ENCODE measurements at places on chromosomes 16 and 17.
A peak's percentile ranks its signal among the peaks of the same experiment; 100 is the strongest.

GRCh38 chr17:80719449-80719848 lies 174.8 kb downstream of the RPTOR start:
- no peak for DNase-seq

DNA sequence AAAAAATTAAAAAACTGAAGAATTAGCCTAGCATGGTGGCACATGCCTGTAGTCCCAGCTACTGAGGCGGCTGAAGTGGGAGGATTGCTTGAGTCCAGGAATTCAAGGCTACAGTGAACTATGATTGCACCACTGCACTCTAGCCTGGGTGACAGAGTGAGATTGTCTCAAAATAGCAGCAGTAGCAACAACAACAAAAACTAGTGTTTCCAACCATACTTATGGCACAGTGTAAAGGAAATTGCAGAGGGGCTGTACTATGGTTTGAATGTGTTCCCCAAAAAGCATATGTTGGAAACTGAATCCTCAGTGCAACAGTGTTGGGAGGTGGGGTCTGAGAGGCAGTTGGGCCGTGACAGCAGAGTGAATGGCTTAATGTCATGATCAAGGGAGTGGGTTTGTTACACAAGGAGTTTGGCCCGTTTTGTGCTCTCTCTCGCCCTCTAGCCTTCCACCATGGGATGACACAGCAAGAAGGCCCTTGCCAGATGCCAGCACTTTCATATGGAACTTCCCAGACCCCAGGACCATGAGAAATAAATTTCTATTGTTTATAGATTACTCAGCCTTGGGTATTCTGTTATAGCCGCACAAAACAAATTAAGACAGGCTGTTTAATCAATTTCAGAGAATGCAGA lies 70.0 kb downstream of the PGS1 start:
- DNase-seq, result no peak

GRCh38 chr17:68777243-68777855 lies 176.2 kb upstream of the FAM20A start:
- DNase-seq, result peak; percentile 0

DNA sequence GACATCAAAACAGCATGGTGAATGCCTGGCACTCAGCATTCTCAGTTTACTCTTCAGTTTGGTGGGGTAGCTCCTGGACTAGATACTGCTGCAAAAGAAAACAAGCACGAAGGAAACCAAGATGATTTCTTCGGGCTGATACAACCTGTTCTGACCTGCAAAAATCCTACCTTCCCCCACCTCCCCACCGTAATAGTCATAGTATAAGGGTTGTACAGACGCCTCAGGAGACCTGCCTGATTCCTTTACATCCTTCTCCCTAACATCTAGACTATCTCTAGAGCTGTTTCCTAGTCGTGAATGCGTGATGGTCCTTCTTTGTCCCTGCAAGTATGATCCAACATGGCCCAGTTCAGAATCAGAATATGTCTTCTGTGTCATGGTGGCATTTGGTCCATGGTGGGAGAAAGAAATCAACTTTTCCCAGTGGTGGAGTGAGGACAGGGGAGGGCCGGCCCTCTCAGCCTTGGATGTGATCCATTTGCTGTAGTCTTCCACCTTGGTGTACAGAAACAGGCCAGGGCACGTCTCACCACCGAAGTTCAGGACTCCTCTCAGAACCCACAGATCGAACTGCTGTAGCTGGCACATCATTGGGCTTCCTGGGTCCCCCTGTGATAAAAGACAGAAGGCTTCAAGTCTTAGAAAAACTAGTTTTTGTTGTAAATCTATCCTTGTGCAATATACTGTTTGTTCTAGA lies 14.5 kb downstream of the PRSS54 start:
- no peak for DNase-seq

- DNase-seq, result no peak
Observed at GRCh38 chr17:17345686-17346427, 42.7 kb downstream of the NT5M start.

DNA sequence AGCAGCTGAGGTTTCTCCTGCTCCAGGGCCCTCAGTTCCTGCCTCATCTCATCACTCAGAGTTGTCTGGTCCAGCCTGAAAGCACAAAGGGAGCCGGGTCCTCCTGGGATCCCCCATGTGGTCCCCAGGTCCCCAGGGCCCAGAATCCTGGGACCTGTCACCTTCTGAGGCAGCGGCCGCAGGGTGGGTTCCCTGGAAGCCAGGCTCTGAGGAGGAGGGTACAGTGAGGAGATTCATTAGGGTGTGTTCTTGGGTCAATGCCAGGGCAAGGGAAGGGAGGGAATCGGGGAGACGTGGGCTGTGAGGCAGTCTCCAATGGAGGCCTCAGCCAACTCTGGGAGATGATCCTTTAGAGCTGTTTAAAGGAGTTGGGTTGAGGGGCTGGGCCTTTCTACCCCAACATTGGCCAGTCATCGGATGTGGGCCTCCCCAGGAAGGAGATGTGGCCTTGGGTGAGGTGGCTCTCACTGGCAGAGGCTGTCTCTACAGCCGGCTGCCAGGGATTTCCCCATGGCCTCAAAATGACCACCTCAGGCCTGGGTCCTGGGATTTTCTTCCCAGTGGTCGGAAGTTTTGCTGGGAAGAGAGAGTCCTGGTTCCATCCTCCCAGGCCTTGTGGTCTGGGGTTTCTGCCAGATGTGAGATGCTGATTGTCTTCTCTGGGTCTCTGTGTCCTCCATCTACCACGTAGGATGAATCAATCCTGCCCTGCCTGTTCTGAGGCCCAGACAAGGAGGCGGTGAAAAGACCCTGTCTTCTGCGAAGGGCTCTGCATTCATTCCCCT lies 47.3 kb downstream of the NLRP1 start:
- DNase-seq, result no peak

DNA sequence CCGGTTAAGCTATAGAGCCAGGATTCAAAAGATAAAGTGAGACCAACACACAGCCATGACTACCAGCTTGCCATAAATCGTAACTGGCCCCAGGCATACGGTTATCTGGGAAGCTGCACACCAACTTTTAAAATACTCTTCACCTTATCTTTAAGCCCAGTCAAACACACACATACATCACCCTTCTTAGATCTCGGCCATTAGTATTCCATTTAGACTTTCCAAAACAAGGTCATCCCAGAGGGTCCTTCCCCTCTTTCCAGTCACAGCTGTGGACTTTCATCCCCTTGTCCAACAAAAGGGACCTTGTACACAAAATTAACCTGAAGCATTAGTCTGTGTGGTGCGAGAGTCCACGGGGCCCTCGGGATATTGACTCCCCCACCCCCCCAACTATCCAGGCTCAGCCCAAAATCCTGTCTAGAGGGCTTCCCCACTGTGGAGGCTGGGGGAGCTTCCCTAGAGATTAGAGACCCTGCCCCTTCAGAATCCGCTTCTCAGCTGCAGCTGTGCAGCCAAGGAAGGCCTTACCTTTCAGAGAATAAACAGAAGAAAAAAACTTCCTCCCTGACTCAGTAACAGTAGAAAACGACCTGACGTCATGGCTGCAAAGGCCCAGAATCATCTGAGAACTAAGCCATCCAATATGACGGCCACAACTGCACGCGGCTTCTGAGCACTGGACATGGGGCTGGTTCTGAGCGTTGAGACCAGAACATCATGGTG lies 9.9 kb downstream of the ZFHX3 start:
- DNase-seq, result no peak

DNA sequence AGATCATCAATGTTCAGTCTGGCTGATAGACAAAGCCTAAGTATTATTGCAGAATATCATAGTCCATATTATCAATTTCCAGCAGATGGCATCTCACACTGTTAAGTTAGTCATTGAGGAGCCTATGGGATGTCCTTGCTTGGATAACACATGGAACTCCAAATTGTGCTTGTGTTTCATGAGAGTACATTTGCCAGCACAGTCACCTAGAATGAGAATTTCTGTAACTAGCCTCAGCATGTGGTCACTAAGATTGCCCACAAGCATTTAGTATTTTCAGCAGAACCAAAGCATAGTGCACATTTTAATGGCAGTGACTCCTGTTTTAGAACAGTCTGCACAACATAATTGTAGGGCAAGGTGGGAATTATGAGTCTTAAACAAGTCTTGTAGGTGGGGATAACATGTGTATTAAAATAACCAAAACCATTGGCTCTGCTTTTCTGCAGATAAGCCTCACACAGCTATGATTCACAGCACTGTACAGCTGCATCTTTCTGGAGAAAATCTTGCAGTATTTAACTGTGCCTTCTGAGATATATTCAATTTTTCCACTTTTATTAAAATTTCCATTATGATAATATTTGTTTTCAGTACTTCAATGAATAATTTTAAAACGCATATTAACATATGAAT lies 882.8 kb upstream of the SOX9 start:
- no peak for DNase-seq

- DNase-seq, result no peak
Observed at GRCh38 chr16:57531635-57532265, 4.6 kb downstream of the CCDC102A start.

DNA sequence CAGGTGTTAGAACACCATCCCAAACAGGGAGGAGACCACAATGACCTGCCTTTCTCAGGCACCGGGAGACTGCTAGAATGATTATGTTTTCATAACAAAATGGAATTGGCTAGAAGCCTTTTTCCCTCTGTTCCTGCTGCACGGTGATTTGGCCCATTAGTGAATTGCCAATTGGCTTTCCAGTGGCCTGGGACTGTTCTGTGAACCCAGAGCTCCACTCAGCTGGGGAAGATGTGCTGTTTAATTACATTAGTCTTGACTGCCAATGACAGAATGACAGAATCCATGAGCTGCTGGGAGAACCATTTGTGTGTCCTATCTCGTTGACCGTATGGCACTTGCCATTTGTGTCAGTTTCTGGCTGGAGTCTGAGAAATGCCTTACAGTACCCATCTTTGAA lies 242.9 kb downstream of the CDH11 start:
- no peak for DNase-seq

GRCh38 chr17:32546031-32546444 lies 59.2 kb downstream of the CDK5R1 start:
- DNase-seq, result no peak

DNA sequence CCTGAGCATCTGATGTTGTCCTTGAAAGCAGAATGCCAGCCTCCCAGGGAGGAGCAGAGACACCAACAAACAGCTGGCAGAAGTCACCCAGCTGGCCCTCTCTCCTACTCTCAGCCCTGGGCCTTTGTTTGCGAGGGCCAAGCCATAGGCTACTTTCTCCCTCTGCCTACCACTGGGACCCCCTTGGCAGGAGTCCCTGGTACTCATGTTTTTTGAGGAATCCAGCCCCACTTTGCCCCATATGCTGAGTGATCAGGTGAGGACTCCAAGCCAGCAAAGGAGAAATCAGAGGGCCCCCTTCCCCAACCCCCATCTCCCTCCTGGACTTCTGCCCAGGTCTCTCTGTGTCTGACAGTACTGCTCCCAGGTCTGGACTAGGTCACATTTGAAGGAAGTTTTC lies 121.9 kb downstream of the USP31 start:
- DNase-seq, result no peak

- no peak for DNase-seq
Observed at GRCh38 chr17:44190481-44190880, 3.7 kb downstream of the TMUB2 start.

DNA sequence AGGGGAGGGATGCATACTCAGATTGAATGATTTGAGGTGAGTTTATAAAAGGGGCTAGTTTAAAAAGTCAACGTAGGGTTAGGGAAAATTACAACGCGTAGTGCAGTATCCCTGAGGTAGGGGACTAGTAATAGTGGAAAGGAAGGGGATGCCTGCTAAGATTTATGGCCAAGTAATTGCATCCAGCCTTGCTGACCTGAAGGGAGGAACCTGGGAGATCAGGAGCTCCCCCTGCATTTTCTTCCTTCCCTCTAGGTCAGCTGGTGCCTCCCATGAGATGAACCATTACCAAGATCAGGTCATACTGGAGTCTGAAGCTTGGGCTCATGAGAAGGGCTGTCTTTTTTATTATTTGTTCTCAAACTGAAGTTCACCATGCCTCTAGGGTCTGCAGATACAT lies 606.6 kb downstream of the TMEM114 start:
- no peak for DNase-seq

GRCh38 chr16:17532338-17532995 lies 61.7 kb upstream of the XYLT1 start:
- no peak for DNase-seq

GRCh38 chr17:66570447-66571195 lies 264.3 kb upstream of the CACNG5 start:
- DNase-seq, result no peak

DNA sequence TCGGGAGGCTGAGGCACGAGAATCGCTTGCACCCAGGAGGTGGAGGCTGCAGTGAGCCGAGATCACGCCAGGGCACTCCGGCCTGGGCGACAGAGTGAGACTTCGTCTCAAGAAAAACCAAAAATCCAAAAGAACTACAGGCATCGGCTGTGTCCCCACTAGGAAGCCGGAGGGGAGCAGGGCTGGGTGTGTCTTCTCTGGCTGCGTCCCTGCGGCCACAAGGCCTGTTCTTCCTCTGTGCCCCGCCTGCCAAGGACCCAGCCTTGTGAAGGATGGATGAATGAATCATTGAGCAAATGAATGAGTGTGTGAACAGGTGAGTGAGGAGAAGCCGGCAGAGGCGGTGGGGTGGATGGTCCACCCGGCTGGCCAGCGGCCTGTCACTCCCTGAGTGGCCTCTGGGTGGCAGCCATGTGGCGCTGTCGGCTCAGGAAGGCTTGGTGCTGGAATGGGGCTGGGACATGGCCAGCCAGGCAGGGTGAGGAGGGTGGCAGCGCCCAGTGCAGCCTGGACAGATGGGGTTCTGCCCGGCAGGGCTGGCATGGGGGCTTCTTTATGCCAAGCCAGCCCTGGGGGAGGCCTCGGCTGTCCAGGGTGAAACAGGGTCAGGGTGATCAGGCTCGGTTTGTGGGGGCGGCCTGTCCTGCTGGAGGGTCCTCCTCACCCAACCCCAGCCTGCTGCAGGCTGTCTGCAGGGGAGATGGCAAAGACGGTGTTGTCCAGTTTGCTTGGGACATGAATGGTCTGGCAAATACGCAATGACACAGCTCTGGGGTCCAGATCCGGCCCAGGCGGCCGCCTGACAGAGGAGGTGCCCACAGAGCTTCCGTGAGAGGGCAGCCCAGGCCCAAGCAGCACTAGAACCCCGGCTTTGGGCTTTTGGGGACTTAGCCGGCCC lies 21.7 kb downstream of the SLC25A10 start:
- peak; percentile 18 for DNase-seq

- DNase-seq, result no peak
Observed at GRCh38 chr17:33550261-33550660, 257.2 kb upstream of the ASIC2 start.

DNA sequence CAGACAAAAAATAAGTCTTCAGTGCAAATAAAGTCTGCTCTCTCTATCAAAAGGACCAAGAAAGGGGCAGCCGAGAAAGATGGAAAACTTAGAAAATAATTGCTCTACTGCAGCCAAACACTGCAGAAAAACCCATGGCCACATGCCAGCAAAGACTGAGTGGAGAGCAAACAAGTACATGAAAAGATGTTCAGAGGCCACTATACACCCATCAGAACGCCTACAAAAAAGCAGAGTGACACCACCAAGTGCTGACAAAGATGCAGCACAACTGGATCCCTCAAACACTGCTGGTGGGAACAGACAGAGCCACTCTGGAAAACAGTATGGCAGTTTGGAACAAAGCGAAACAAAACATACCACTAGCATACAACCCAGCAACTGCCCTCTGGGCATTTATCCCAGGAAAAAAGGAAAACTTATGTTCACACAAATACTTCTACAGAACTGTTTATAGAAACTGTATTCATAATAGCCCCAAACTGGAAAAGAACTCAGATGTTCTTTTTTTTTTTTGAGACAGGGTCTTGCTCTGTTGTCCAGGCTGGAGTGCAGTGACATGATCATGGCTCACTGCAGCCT lies 36.7 kb downstream of the KIAA0753 start:
- peak; percentile 5 for DNase-seq
